ENCODE measurements at places on chromosomes 5 and 9.

- no peak for DNase-seq
Observed at GRCh38 chr5:167639766-167640165, 651.7 kb upstream of the WWC1 start.

GRCh38 chr9:89941875-89942274, 337.1 kb downstream of the GADD45G start:
- no peak for DNase-seq

- no peak for DNase-seq
Observed at GRCh38 chr5:57041570-57041969, 89.6 kb upstream of the MIER3 start.

GRCh38 chr9:73916016-73916673, 581.0 kb upstream of the RORB start:
- DNase-seq: no peak

- no peak for DNase-seq
Observed at GRCh38 chr5:93303291-93303691, 277.7 kb downstream of the NR2F1-AS1 start.

DNA sequence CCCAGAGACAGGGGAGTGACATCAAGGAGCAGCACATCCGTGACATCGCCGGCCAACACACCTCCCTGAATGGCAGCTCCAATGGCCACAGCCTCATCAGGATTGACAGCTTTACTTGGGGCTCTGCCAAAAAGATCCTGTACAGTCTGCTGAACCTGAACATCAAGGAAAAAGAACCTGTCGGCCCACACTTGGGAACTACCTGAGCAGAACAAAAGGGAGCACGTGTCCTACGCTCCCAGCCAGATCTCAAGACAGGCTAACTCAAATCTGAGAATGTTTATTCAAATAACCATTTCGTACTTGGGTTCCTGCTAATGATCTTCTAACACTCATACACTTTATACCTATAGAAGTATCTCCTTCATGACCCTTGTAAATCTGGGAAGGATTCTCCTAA, 15.3 kb downstream of the HSPA9 start:
- no peak for DNase-seq

GRCh38 chr5:67331296-67331925, 134.8 kb upstream of the CD180 start:
- DNase-seq: no peak

DNA sequence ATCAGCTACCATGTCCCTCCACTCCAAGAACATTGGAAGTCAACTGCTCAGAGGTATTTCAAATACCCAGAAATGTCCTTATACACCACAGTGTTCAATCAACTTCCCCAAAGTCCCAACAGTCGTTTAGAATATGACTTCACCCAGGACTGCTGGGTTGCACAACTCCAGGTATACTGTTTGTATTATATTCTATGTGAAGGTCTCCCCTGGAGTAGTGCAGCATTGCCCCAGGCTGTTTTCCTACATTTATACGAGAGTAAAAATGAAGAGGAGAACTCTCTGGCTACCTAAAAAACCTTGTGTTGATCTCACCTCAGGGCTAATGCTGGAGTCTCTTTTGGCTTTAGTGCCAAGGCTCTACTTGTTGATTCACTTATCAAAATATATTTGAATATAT, 183.6 kb upstream of the MAP3K1 start:
- DNase-seq: no peak

GRCh38 chr5:31579558-31579957, 47.5 kb downstream of the C5orf22 start:
- no peak for DNase-seq

GRCh38 chr5:122311961-122312590, at the start of gene SNCAIP:
Gene SNCAIP (plus strand): TSS chr5:122312237. CDS start chr5:122391135, 78,898 bp downstream.
- no peak for DNase-seq

GRCh38 chr5:117748336-117748735, 1173.7 kb upstream of the SEMA6A start:
- DNase-seq: no peak

DNA sequence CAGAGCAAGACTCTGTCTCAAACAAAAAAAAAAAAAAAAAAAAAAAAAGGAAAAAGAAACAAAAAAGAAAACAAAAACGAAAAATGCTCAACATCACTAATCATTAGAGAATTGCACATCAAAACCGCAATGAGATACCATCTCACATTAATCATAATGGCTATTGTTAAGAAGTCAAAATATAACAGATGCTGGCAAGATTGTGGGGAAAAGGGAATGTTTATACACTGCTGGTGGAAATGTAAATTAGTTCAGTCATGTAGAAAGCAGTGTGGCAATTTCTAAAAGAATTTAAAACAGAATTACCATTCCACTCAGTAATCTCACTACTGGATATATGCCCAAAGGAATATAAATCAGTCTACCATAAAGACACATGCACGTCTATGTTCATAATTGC, 50.4 kb upstream of the PRR16 start:
- DNase-seq: no peak

DNA sequence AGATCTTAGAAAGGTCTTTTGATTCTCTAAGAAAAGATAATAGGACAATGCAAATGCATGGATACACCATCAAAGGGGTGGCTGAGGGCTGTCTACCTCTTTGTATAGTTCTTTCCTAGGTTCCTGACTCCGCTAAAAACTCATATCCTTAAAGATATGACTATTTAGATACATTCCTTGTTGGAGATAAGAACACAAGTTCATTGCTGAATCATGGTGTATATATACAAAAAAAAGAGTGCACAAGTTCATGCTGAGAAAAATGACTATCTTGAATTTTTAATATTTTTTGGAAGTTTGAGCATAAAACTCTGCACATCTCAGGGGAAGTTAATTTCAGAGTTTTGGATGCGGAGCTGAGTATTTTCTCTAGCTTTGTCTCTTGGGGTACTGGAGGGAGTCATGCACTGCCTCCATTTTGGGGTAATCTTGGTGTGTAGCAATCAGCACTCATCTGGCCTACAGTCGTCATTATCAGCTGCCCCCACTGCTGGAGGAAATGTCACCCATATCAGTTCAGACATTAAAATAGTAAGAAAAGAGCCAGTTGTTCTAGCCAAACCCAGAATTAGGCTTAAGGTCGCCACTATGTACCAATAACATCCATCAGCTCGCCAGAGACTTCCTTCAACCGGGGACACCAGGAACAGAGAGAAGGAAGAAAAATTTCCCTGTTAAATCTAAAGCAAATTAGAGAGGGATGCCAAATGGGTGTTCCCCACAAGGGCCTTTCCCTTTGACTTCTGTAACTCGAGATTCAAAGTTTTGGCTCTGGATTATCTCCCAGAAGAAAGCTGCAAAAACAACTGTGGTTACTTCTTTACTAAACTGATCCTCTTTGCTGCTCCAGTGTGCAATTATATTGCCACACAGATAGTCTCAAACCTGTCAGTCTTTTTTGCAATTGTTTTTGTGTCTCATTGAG, 49.0 kb downstream of the PTTG1 start:
- no peak for DNase-seq

DNA sequence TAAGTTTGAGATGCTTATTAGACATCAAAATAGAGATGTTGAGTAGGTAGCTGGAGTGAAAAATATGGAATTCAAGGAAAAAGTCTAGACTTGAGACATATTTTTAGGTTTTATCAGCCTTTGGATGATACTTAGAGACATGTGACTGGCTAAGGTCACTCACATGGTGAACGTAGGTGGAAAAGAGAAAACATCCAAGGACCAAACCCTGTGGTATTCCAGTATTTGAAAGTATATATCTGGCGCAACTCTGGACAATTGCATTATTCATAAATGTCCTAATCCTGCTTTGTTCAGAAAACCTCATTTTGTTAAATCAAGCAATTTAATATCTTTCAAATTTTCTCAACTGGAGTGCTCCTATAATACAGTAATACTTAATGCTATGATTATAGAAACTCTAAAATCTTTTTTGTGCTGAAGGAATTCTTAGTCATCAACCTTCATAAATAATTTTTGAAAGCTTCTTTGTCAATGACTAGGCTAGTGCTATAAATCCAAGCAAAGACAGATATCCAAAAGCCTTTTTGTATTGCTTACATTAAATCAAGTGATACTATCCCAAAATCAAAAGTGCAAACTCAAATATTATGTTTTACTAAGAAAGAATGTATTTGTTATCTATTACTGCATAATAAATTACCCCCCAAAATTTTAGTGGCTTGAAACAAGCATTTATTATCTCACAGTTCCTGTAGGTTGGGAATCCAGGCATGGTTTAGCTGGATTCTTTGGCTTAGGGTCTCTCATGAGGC, 452.0 kb downstream of the ENC1 start:
- DNase-seq: no peak

All from activated CD4-positive, alpha-beta T cell treated with anti-CD3 and anti-CD28 coated beads for 4 hours (primary cell).